Anterior cingulate cortex (tissue), 58 donors: ENCODE measurements at places on chromosomes 2 and 18.

GRCh38 chr2:145067549-145068030 is 547.7 kb upstream of the ZEB2 start:
- DNase-seq: no peak

- no peak for DNase-seq
These were observed 107.6 kb downstream of the BIRC6 start for GRCh38 chr2:32464431-32464830.

GRCh38 chr2:102558463-102558862 is 60.9 kb upstream of the SLC9A2 start:
- no peak for DNase-seq

DNA sequence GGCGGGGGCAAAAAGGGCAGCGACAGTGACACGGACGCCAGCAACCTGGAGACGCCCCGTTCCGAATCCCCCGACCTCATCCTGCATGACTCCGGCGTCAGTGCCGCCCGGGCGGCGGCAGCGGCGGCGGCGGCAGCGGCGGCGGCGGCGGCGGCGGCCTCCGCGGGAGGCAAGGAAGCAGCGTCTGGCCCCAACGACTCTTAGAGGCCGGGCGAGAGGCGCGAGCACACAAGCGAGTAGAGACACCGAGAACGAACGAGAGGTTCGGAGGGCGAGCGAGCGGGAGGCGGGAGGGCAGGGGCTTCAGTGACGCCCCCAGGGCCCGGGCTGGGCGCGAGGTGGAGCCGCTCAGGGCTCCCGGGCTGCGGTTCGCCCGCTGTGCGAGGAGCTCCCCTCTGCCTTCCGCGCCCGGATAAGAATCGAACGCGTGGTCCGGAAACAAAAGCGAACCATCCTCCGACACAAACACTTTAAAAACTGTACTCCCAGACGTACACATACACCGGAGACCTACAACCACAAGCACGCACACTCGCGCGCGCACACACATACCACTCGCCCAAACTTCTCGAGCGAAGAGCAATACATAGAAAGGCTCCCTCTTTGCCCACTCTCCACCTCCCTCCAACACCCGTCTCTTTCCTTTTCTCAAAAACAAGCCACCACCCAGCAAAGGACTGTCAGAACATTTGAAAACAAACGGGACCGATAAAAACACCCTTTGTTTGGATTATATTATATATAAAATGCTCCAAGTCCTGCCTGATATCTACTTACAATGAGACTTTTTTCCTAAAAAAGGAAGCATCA is 2.8 kb downstream of the SP9 start:
- no peak for DNase-seq

DNA sequence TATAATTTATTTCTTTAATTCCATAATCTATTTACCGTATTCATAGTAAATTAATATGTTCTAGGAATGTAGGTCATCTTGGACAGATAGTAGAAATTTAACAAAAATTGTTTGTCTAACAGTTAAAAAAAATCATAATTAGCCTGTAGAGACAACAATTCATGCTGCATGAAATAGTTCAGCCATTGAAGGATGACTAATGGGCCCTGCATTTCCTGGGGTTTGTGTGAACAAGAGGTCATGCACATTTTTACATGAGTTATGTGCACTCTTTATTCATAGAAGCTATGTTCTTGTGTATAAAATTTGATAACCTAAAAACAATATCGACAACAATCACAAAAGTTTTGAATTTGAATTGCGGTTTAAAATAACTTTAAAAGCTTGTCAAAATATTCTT is 1663.6 kb downstream of the SUCLG1 start:
- no peak for DNase-seq

DNA sequence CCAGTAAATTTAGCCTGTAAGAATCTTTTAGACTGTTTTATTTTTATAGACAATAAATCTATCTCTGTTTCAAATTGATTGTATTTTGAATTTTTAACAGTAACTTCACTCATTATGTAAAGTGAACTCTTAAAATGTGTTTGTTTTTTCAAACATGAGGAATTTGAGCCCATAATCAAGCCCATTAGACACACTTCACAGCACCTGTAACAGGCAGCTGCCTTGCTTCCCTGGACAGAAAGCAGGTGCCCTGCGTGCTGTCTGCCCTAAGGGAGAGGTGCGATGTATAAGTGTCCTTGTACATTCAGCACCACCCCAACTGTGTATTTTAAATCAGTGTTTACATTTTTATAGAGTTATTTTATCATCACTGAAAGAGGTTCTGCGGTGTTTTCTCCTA is 186.5 kb upstream of the TPO start:
- no peak for DNase-seq

GRCh38 chr2:33670392-33670937 is 71.4 kb upstream of the FAM98A start:
- no peak for DNase-seq

DNA sequence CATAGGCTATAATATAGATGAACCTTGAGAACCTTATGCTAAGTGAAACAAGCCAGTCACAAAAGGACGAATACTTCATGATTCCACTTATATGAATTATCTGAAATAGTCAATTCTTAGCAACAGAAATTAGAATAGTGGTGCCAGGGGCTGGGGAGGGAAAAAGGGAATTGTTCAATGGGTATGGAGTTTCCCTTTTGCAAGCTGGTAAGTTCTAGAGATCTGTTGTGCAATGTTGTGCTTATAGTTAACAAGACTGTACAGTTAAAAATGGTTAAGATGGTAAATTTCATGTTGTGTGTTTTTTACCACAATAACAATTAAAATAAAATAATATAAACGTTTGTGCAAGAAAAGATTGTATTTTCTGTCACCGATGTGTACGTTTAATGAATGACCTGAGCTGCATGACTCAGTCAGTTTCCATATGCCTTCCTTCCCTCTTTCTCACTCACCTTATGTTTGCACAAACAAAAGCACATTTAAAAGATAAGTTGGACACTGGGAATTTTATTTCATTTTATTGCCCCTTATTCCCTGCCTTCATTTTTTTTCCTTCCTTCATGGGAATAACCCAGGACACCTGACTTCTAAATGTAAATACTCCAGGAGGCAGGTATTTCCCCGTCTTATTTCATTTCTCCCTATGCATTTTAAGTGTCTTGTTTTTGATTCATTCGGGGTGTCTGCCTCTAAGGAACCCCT is 143.7 kb upstream of the TTC39C start:
- no peak for DNase-seq

GRCh38 chr18:77320971-77321559 is 71.4 kb downstream of the GALR1 start:
- DNase-seq: no peak

DNA sequence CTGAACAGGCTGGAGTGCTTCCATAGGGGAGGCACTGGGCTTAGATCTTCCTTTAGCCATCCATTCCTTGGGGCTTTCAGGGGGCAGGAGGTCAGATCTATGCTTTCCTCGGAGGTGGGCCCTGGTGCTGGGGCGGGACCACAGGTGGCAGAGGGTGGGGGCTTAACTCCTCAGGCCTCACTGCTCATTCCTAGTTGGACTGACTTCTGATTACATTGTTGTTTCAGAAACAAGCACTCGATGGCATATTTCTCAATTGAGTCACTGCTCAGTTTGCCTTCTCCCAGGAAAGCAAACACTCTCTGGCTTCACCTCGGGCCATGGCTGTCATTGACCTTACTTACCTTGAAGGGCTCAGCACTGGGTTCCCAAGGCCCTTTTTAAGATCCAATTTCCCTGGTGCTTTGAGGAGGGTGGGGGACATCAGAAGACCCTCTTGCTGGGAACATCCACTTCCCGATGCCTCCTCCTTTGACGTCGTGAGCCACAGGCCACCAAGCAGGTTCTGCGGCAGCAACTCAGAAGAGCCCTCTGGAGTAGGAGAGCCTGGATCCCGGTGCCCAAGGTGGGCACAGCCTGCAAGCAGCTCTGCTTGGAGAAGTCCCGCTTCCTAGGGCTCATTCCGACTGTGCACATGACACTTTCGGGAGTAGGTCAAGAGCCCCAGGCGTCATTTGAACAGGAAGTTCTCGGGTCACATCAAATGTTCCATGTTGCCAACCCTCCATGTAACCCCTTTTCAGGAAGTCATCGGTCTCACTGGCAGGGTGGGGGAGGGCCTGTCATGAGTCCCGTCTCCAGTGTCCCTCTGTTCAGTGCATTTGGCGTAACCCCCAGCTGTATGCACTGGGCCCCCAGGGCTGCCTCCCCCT is 40.6 kb downstream of the SDC1 start:
- no peak for DNase-seq

GRCh38 chr2:19670303-19670702 is 231.5 kb downstream of the TTC32 start:
- DNase-seq: no peak

DNA sequence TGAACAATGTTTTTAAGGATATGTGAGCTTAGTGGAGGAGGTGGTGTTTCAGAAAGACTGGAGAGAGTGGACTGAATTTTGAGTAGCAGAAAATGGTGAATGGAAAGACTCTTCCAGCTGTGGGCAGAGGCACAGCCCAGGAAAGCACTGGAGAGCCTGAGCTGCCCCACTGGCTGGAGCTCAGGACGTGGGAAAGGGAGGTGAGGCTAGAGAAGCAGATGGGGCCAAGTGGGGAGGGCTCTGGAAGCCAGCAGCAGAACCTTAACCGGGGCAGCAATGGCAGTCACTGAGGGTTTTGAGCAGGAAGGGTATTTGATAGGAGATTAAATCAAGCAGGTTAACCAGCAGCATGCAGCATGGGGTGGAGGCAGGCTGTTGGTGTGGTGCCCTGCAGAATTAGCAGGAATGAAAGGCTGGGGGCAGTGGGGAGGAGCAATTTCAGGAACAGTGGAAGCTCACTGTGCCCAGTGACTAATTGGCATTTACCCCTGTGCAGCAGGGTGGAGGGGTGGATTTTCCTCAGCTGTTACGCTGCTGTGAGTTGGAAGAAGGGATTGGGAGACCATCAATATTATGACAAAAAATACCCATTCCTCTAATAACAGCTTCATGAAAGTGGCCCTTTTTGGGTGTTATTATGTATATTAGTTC is 136.2 kb downstream of the CERS6 start:
- peak; percentile 14 for DNase-seq

- no peak for DNase-seq
These were observed 58.1 kb upstream of the ALPP start for GRCh38 chr2:232320443-232320803.

- DNase-seq: no peak
These were observed 98.7 kb downstream of the GRB14 start for GRCh38 chr2:164522561-164522981.

- DNase-seq: no peak
These were observed 559 bp downstream of the MYL12A start for GRCh38 chr18:3248062-3248657.

GRCh38 chr2:96962567-96963203 is 23.7 kb downstream of the FAM178B start:
- no peak for DNase-seq

DNA sequence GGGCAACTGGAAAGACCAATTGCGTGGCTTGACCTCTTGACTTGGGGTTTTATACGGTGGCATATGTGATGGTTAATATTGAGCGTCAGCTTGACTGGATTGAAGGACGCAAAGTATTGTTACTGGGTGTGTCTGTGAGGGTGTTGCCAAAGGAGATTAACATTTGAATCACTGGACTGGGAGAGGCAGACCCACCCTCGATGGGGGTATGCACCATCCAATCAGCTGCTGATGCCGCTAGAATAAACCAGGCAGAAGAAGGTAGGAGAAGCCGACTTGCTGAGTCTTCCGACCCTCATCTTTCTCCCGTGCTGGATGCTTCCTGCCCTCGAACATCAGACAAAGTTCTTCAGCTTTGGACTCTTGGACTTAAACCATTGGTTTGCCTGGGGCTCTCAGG is 34.2 kb upstream of the YPEL5 start:
- no peak for DNase-seq

DNA sequence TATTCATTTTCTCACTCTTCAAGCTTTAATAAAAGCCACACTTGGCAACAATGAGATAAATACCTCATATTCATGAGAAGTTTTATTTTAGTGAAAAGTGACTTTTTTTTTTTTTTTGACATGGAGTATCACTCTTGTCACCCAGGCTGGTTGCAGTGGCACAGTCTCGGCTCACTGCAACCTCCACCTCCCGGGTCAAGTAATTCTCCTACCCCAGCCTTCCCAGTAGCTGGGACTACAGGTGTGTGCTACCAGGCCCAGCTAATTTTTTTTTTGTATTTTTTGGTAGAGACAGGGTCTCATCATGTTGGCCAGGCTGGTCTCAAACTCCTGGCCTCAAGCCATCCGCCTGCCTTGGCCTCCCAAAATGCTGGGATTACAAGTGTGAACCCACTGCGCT is 47.0 kb downstream of the FRZB start:
- DNase-seq: no peak

GRCh38 chr18:39053571-39053970 is 1488.0 kb upstream of the CELF4 start:
- no peak for DNase-seq

DNA sequence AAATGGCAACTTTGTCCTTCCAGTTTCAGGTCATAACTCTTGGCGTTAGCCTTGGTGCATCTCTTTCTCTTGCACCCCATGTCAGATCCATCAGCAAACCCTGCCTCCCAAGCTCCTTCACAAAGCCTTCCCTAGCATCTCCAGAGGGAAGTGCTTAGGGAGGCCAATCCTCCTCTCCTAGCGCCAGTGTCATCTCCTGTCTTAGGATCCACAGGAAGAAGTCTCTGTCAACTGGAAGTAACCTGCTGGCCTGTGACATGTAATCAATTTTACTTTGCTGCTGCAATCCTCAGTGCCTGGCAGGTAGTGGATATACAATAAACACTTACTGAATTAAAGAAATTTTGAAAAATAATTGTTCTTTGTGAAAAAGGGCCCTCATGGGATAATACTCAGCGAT is 7.9 kb upstream of the DNPEP start:
- no peak for DNase-seq

GRCh38 chr2:130302164-130302886 is 40.4 kb upstream of the IMP4 start:
- no peak for DNase-seq

DNA sequence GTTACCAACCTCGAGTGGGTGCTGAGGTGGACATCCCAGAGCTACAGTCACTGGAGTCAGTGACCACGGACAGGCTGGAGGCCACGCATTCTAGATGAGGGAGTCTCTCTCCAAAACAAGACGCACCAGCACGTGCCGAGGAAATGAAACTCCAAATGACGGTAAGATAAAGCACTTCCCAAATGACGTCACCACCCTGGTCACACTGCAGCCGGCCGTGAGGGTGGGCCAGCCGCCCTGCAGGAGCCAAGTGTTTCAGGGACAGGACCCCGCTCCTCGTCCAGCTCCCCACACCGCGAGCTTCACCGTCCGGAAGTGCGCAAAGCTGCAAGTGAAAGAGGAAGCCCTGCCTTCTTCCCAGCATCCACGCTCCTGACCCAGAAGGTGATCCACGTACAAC is 99.4 kb downstream of the ZNF516 start:
- DNase-seq: no peak

- DNase-seq: no peak
These were observed 18.7 kb upstream of the MTCL1 start for GRCh38 chr18:8686611-8687010.

DNA sequence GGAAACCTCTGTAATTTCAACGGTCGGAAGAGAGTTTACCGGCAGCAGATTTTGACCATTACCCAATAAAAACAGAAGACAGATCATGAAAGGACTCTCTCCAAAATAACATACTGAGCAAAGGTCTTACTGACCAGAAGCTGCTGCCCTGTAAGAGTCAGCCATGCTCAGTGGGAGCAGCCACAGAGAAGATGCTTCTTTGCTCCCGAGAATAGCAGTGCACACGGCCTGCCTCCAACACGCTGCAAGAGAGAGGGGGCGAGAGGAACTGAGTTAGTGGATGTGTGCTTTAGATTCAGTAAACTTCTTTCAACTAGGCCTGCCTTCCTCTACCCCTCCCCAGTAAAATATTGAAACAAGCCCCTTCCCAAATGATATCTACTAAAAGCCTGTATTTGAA is 103.7 kb downstream of the NCK2 start:
- no peak for DNase-seq

GRCh38 chr2:190827720-190828119 is 52.9 kb upstream of the GLS start:
- DNase-seq: no peak
